ENCODE measurements at places on chromosomes 12 and 14. TPM values are rescaled to one million over a fixed set of nuclear protein-coding genes. Genes with fewer than 3 reads are reported as not detected.

GRCh38 chr14:79861111-79861510 is 350.2 kb downstream of the DIO2 start:
- H3K36me3 ChIP-seq, result no peaks in the 10 kb centered on the region
- H3K4me3 ChIP-seq, result no peak overlapping the region
- DNase-seq, result no peak

DNA sequence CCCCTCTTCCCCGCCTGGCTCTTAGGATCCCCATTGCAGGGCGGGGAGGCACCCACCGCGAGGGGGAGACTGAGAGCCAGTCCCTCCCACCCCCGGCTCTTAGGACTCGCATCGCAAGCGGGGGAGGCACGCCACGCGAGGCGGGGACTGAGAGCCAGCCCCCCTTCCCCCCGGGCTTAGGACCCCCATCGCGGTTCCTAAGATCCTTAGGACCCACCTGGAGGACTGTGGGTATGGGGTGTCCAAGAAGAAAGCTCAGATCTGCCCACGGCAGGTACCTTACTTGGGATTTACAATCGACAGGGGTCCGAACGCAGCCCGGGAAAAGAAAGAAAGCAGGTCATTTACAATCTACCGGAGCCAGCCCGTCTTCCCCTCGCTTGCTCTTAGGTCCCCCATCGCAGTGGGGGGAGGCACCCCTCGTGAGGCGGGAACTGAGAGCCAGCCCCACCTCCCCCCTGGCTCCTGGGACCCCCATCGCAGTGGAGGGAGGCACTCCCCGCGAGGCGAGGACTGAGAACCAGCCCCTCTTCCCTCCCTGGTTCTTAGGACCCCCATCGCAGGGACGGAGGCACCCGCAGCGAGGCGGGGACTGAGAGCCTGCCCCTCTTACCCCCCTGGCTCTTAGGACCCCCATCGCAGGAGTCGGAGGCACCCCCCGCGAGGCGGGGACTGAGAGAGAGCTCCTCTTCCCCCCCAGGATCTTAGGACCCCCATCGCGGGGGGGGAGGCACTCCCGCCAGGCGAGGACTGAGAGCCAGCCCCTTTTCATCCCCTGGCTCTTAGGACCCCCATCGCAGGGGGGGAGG is 43.7 kb downstream of the DDX11 start:
- peak overlapping the region; percentile 31 for H3K4me3 ChIP-seq
- peaks cover 7% of the 10 kb centered on the region for H3K4me1 ChIP-seq
- peak; percentile 39 for DNase-seq
- no peaks in the 10 kb centered on the region for H3K27me3 ChIP-seq
- no peak overlapping the region for H3K27ac ChIP-seq

DNA sequence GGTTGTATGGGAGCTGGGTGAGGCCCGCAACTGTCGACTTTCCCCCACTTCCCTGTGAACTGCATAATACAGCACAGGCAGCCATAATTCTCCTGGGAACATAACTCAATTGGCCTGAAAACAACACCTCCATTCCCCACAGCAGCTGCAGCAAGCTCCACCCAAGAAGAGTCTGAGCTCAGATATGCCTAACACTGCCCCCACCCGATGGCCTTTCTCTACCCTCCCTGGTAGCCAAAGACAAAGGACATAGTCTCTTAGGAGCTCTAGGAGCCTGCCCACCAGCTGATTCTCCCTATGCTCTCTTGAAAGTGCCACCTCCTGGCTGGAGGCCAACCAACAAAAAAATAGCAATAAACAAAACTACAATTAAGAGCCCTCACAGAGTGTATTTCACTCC is 542.7 kb upstream of the LMO3 start:
- no peak overlapping the region for H3K4me3 ChIP-seq
- H3K27ac ChIP-seq, result no peak overlapping the region
- no peaks in the 10 kb centered on the region for H3K36me3 ChIP-seq
- H3K27me3 ChIP-seq, result no peaks in the 10 kb centered on the region
- DNase-seq, result no peak
- no peaks in the 10 kb centered on the region for H3K4me1 ChIP-seq

DNA sequence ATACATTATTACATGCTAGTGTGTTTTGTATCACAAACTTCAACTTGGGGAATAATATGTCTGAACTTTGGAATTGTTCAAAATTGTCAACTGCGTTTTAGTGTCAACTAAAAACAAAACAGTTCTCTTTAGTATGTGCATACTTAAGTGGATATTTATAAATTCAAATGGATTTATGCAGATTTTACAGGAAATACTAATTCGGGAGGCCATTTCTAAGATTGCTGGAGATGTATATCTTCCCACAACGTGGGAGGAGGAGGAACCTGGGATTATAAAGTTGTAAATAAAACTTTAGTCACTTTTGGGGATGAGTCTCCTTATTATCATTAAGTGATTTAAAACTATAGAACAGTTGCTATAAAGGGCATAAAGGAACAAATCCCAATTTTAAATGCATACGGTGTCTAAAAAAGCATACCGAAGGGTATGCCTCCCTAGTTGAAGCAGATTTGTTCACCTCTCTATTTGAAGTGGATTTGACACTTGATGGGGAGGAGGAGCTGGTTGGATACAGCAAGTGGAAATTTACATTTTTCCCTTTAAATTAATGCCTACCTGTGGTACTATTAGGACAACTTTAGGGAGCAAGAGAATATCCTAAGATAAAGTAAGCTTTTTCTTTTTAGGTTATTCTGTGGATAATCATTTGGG is 2.7 kb downstream of the PDE3A start:
- DNase-seq, result no peak
- H3K36me3 ChIP-seq, result no peaks in the 10 kb centered on the region
- H3K4me3 ChIP-seq, result no peak overlapping the region
- peaks cover 13% of the 10 kb centered on the region for H3K4me1 ChIP-seq

DNA sequence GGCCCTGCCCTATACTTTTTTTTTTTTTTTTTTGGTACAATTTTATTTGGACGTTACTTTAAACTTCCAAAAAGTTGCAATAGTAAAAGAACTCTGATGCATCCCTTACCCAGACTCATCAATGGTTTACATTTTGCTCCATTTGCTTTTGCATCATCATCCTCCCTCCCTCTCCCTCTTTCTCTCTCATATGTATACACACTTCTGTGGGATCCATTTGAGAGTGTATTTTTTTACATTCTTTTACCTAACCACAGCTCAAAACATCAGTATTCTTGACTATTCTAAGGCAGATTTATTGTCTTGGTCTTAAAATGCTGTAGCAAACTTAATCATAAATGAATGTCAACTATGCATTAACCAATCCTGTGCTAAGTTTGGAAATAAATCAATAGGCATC is 111.6 kb downstream of the PRICKLE1 start:
- H3K36me3 ChIP-seq, result peaks cover under 1% of the 10 kb centered on the region
- H3K4me3 ChIP-seq, result no peak overlapping the region
- H3K27me3 ChIP-seq, result no peaks in the 10 kb centered on the region
- DNase-seq, result peak; percentile 26
- H3K4me1 ChIP-seq, result peaks cover 18% of the 10 kb centered on the region
- no peak overlapping the region for H3K27ac ChIP-seq

The SERPINA3 gene
- total RNA-seq, result 0.13 TPM

DNA sequence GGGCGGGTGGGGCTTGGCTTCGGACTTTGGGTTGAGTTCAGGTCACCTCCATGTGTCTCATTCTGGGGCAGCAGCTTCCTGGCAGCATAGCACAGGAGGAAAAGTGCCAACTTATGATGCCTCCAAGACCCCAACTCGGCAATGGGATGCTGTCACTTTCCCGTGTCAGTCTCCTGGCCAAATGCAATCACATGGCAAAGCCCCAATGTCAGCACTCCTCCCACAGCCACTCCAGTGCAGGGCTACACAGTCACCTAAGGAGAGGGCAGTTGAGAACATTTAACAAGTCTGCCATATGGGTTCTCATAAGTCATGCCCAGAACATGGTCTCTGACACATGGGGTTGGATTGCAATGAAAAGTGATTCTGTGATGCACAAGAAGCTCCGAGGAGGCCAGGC is 26.7 kb downstream of the ELK3 start:
- peak overlapping the region; percentile 85 for H3K27ac ChIP-seq
- peaks cover 29% of the 10 kb centered on the region for H3K36me3 ChIP-seq
- H3K27me3 ChIP-seq, result no peaks in the 10 kb centered on the region
- peaks cover 27% of the 10 kb centered on the region for H3K4me1 ChIP-seq
- no peak overlapping the region for H3K4me3 ChIP-seq

DNA sequence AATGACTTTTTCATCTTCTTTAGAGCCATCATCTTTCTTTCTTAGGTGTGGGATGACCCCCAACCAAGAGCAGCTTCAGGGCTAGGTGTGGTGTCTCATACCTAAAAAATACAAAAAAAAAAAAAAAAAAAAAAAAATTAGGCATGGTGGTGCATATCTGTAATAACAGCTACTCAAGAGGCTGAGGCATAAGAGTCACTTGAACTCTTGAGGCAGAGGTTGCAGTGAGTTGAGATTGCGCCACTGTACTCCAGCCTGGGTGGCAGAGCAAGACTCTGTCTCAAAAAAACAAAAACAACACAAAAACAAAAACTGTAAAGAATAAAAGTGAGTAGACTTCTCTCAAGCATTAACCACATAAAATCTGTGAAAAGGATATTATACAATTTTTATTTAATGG is 8.0 kb upstream of the ATF7IP start:
- H3K36me3 ChIP-seq, result no peaks in the 10 kb centered on the region
- H3K4me3 ChIP-seq, result no peak overlapping the region
- no peak for DNase-seq

- H3K27me3 ChIP-seq, result no peaks in the 10 kb centered on the region
- DNase-seq, result no peak
- H3K4me3 ChIP-seq, result no peak overlapping the region
- H3K27ac ChIP-seq, result peak overlapping the region; percentile 69
- H3K4me1 ChIP-seq, result peaks cover 39% of the 10 kb centered on the region
Observed at GRCh38 chr14:90641615-90642243, 174.5 kb downstream of the TTC7B start.

The OR6C2 gene
- not detected for total RNA-seq

DNA sequence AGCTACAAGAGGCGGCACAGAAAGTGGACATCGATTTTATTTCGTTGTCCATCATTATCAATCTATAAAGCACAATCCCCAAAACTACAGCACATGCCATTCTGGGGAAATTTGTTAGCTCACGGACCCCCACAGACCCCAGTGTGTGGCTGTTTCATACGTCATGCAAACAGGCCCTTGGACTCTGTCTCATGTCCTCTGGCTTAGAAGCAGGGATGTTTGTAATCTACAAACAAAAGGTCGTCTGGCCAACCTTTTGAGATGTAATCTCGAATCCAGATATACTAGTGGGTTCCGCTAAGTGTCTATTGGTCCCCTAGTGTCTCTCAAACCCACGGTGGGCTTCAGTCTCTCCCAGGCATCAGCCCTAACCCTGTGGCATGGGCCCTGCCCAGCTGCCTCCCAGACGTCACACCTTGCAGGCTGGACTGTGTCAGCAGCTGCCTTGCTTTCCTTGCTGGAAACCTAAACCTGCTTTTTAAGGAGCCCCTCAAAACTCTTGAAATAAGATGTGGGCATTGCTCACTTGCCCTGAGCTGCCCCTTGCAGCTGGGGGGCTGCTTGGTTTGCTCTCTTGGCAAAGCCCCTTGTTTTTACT is 220.8 kb downstream of the ZFP36L1 start:
- H3K4me3 ChIP-seq, result no peak overlapping the region
- H3K27me3 ChIP-seq, result no peaks in the 10 kb centered on the region
- no peak overlapping the region for H3K27ac ChIP-seq

DNA sequence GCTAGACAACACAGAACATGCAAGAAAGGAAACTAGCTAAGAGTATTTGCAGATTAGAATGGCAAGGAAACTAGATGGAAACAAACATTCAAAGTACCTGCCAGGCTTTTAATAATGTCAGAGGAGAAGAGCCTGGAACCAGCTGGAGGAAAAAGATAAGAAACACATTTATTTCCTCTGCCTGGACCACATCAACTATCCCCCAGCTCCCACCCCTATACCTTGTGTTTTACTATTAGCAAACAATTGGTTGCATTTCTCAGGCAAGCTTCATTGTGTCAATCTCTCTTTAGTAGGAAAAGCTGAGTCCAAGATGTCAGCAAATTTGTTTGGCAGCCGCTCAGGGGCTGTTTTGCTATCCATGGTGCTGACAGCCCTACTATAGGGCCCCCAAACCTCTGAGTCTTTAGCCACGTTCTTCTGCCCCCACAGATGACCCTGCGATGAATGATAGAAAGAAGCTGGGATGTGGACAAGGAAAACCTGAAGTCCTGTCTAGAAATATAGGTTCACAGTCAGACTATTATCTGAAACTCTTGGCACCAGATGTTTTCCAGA is 11.6 kb upstream of the SYNDIG1L start:
- no peak overlapping the region for H3K4me3 ChIP-seq
- no peaks in the 10 kb centered on the region for H3K4me1 ChIP-seq
- H3K36me3 ChIP-seq, result no peaks in the 10 kb centered on the region

The RTN1 gene
- 0.18 TPM for total RNA-seq

The EMP1 gene
- 45.2 TPM for total RNA-seq

DNA sequence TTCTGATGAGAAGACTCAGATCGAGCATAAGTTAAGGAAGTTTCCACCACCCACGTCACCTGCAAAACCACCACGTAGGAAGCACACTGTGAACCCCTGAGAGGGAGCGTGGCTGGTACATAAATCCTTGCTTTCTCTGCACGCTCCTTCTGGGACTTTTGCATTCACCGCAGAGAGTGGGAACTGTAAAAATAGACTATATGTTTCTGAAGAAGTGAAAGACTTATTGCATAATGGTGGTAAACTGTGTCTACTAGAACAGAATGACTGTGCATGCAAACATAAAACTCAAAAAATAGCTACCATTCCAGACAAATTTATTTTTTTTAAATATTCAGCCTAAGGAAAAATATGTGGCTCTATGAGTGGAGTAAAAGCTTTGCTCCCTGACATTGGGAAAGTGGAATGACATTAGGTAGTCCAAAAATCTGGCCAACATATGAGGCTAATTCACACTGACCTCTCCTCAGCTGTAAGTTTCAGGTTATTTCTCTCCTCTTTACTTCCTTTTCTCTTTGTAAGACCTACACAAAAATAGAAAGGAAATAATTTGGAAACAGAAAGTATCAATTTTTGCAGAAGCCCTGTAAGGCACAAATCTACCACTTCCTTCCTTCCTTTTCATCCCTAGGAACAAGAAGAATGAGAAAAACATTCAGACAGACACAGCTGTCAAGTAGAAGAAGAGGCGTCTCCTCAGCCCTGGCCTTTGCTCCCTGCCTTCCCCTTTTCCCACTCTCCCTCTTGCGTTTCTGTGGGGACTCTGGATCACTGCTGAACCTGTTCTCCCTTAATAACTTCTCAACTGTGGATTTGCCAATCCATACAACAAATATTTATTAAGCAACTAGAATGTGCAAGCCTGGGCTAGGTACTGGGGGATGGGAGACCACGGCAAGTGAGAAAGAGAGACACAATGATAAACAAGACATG is 264.3 kb upstream of the FOXN3 start:
- H3K36me3 ChIP-seq, result no peaks in the 10 kb centered on the region
- no peak overlapping the region for H3K27ac ChIP-seq
- no peaks in the 10 kb centered on the region for H3K4me1 ChIP-seq

The TAC3 gene
- total RNA-seq, result not detected

- H3K36me3 ChIP-seq, result no peaks in the 10 kb centered on the region
- H3K27ac ChIP-seq, result peak overlapping the region; percentile 93
- no peaks in the 10 kb centered on the region for H3K27me3 ChIP-seq
- H3K4me3 ChIP-seq, result no peak overlapping the region
Observed at GRCh38 chr12:106287364-106287763, 15.2 kb upstream of the TCP11L2 start.

DNA sequence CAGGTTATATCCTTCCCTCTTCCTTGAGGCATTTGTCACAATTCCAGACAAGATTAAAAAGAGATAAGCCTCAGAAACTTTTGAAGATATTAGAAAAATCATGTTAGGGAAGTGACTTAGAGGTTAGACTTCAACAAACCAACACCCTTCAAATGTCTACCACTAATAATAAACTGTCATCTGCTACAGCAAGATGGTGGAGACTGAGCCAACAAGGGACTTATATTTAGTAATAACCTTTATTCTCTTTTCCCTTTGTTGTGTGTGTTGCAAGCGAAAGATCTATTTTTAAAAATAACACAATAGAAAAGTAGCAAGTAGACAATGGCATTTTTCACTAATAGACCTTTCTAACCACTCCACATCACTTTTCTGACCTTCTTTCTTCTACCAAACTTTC is 28.6 kb downstream of the PRICKLE1 start:
- peaks cover 33% of the 10 kb centered on the region for H3K4me1 ChIP-seq
- no peaks in the 10 kb centered on the region for H3K36me3 ChIP-seq
- DNase-seq, result no peak

Measured in SJSA1 (cell line).